ENCODE measurements at places on chromosomes 4 and X. TPM values are rescaled to one million over a fixed set of nuclear protein-coding genes. Genes with fewer than 3 reads are reported as not detected.

BEND4 gene
- 2.6 TPM for total RNA-seq

DNA sequence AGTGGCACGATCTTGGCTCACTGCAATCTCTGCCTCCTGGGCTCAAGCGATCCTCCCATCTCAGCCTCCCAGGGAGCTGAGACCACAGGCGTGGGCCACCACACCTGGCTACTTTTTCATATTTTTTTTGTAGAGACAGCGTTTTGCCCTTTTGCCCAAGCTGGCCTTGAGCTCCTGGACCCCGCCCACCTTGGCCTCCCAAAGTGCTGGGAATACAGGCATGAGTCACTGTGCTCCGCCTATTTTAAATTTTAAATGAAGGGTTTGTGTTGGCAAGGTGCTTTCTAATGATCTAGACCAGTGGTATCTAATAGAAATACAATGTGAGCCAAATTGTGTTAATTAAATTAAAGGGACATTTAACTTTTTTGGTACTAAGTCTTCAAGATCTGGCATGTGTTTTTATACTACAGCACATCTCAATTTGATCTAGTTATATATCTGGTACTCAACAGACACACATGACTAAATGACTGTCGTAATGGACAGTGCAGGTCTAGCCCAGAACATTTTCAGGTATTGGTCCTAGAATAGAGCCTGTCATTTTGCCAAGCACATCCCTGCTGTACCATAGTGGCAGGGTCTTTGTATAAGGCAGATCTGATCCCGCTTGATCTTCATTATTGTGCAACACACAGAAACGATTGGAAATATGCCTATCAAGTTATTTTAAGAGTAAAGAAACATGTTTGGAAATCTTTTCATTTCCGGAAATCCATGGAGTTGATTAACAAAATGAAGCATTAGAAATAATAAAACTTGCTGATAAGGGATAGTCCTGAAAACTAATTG is 7.3 kb downstream of the PGK1 start:
- H3K36me3 ChIP-seq, result no peaks in the 10 kb centered on the region
- H3K27me3 ChIP-seq, result no peaks in the 10 kb centered on the region
- no peak overlapping the region for H3K27ac ChIP-seq
- H3K4me1 ChIP-seq, result peaks cover under 1% of the 10 kb centered on the region

DNA sequence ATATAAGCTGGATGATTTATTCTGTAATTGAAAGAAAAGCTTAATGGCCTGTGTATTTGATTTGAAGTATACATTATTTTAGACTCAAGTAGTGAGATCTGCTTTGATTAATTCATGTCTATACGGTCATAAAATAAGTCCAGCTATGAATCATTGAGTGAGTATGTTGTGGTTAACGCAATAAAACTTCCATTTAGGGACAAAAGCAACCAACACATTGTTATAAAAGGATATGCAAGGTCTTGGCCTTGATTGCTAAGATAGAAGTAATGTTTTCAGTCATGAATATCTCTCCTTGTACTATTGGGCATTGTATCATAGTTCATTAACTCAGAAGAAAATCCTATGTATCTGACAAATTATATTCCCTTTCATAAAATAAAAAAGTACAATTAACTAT is 162.1 kb downstream of the EPHA5 start:
- H3K36me3 ChIP-seq, result no peaks in the 10 kb centered on the region
- no peaks in the 10 kb centered on the region for H3K4me1 ChIP-seq
- H3K27me3 ChIP-seq, result no peaks in the 10 kb centered on the region
- no peak overlapping the region for H3K27ac ChIP-seq
- no peak for DNase-seq
- H3K4me3 ChIP-seq, result no peak overlapping the region

GRCh38 chr4:79907001-79907400 is 166.0 kb downstream of the ANTXR2 start:
- DNase-seq, result no peak
- no peak overlapping the region for H3K27ac ChIP-seq
- no peak overlapping the region for H3K4me3 ChIP-seq
- H3K27me3 ChIP-seq, result no peaks in the 10 kb centered on the region
- H3K36me3 ChIP-seq, result no peaks in the 10 kb centered on the region
- no peaks in the 10 kb centered on the region for H3K4me1 ChIP-seq

DNA sequence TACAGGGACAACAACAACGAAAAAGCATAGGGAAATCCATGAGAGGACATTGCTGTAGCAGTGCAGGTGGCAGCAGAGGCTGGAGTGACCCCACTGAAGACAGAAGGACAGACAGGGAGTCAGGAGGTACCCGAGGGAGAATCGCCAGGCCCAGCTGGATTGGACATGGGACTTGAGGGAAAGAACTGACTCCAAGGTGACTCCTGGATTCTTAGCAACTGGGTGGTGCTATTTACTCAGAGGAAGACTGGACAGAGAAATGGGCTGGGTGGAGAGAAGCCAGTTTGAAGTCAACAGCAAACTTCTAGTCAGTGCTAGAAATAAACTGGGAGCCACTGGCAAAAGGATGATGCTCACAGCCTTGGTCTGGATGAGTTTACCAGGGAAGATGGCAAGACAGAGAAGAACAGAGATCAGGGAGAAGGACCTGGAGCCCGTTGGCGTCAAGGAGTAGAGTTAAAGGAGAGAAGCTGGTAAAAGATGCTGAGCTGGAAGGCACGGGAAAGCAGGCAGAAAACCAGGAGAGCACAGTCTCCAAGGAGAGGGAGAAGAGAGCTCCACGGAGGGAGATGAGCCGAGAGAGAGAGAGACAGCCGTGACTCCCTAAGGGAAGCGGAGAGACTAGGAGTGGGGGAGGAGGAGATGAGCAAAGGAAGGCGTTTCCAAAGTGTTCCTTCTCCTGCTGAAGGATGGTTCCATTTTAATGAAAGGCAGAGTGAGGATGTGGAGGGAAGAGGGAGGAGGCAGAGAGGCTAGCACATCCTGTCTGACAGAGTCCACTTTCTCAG is 119.4 kb downstream of the AFAP1 start:
- H3K27ac ChIP-seq, result peak overlapping the region; percentile 83
- H3K4me1 ChIP-seq, result peaks cover 68% of the 10 kb centered on the region
- no peaks in the 10 kb centered on the region for H3K27me3 ChIP-seq
- H3K4me3 ChIP-seq, result no peak overlapping the region
- DNase-seq, result no peak
- peaks cover 10% of the 10 kb centered on the region for H3K36me3 ChIP-seq

DNA sequence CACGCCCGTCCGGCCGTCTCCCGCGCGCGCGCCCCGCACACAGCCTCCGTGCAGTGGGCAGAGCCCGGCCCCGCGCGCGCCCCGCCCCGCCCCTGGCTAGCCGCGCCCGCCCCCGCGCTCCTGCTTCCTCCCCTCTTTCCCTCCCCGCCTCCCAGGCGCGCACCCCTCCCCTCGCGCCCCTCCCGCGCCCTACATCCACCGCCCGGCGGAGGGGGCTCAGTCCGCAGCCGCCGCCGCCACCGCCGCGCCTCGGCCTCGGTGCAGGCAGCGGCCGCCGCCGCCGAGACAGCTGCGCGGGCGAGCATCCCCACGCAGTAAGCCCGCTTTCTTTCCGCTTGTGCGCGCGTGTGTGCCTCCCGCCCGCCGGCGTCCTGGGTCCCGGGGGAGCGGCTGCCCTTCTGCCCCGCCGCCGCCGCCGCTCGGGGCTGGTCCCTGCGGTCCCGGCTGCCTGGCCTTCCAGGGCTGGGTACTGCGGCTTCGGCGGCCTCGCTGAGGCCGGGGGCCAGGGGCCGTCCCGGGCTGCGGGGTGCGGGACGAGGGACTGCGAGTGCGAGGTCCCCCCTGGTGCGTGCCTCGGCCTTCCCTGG is at the start of gene FHL1:
TSS of gene FHL1 (plus strand) at position 219 of the 587 bp plus-strand sequence.
- H3K4me3 ChIP-seq, result peak within 1 kb of the TSS; percentile 44
- no peaks in the 10 kb centered on the region for H3K36me3 ChIP-seq
- H3K27ac ChIP-seq, result peak within 1 kb of the TSS; percentile 89

DNA sequence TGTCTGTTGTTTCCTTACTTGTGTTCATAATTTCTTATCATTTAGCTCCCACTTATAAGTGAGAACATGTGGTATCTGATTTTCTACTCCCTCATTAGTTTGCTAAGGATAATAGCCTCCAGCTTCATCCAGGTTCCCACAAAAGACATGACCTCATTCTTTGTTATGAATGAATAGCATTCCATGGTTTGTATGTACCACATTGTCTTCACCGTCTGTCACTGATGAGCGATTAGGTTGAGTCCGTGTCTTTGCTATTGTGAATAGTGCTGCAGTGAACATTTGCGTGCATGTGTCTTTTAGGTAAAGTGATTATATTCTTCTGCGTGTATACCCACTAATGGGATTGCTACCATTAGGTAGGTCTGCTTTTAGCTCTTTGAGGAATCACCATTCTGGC is 624.3 kb upstream of the EPHA5 start:
- H3K4me1 ChIP-seq, result no peaks in the 10 kb centered on the region
- no peaks in the 10 kb centered on the region for H3K36me3 ChIP-seq
- no peak overlapping the region for H3K27ac ChIP-seq
- H3K27me3 ChIP-seq, result no peaks in the 10 kb centered on the region

DNA sequence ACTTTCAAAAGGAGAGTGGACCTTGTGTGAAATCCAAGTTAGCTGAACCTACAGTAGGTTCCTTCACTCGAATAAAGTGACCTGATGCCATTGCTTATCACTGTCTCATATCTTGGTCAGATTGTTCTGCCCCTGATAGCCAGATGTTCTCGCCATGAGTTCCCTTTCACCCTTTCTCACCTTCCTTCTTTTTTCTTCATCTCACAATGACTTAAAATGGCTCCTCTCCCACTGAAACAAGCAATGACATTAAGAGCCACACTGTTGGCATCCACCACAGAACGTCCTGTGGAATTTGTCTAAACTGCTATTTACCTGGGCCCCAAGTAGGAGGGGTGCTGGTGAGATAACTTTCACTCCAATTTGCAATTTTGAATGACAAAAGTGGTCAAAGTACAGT is 227.6 kb upstream of the PPP1R2C start:
- H3K4me3 ChIP-seq, result no peak overlapping the region
- H3K27me3 ChIP-seq, result no peaks in the 10 kb centered on the region
- no peaks in the 10 kb centered on the region for H3K36me3 ChIP-seq
- no peaks in the 10 kb centered on the region for H3K4me1 ChIP-seq
- no peak overlapping the region for H3K27ac ChIP-seq
- DNase-seq, result no peak

- H3K27me3 ChIP-seq, result no peaks in the 10 kb centered on the region
- H3K4me1 ChIP-seq, result no peaks in the 10 kb centered on the region
- no peaks in the 10 kb centered on the region for H3K36me3 ChIP-seq
- H3K27ac ChIP-seq, result no peak overlapping the region
Measured at GRCh38 chrX:28697732-28698131, 110.5 kb downstream of the IL1RAPL1 start.

DNA sequence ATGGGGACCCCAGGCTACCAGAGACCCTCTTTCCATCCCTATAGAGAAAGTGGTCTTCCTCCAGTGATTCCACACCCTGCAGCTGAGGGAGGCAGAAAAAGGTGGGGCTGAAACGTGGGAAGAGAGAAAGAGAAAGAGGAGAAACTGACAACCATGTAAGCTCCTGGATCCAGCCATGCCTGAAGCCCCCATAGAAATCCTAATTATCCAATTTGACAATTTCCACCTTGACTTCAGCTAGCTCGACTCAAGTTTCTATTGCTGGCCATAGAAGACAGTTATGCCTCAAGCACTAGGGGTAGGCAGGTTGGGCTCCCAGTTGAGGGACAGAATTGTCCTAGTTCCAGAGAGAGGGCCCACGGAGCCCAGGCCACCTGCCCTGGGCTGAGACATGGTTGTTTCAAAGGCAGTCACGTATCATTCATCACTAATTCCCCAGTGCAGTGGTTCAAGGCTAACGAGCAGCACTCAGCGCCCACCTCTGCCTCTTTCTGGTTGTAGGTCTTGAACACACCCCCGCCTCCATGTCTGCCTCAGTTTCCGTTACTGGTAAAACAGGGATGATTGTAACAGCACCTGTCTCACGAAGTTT is 39.8 kb upstream of the ASMTL start:
- no peak overlapping the region for H3K27ac ChIP-seq
- no peaks in the 10 kb centered on the region for H3K36me3 ChIP-seq
- no peak overlapping the region for H3K4me3 ChIP-seq
- DNase-seq, result no peak

GRCh38 chrX:95291561-95291960 is 1393.1 kb upstream of the DIAPH2 start:
- H3K4me1 ChIP-seq, result no peaks in the 10 kb centered on the region
- DNase-seq, result no peak
- H3K36me3 ChIP-seq, result no peaks in the 10 kb centered on the region
- no peaks in the 10 kb centered on the region for H3K27me3 ChIP-seq
- H3K4me3 ChIP-seq, result no peak overlapping the region

DNA sequence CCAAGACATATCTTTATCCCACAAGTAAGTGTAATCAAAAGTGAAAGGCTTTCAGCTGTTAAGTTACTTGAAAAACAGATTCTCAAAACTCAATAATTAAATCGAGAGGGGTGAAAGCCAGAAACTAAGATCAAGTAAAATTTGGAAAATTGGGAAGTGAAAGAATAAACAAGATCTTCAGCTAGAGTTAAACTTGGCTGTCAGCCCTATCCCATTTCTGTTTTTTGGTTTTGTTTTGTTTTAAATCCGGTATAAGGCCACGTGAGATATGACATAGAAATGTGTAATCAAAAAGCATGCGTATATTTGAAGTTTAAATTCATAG is 856.8 kb downstream of the STIM2 start:
- no peaks in the 10 kb centered on the region for H3K27me3 ChIP-seq
- no peaks in the 10 kb centered on the region for H3K36me3 ChIP-seq
- H3K4me1 ChIP-seq, result no peaks in the 10 kb centered on the region
- peak overlapping the region; percentile 5 for H3K27ac ChIP-seq
- DNase-seq, result no peak

DNA sequence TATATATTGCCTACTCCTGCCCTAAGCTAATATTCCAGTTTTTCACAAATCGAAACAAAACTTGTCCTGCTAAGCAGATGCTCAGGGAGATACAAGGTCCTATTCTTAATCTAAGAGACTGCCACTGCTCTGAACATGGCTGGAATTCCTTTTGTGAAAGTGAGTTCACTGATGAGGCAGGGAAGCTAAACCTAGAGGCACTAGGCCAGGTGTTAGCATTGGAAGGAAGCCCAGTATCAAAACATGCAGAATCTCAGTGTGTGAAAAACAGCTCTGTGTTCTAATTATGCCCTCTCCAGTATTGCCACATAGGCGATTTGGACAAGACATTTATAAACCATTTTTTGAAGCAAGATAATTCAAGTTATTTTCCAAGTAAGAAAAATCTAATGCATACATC is 47.6 kb downstream of the ABCG2 start:
- H3K36me3 ChIP-seq, result no peaks in the 10 kb centered on the region
- no peak for DNase-seq
- H3K27ac ChIP-seq, result no peak overlapping the region
- H3K4me1 ChIP-seq, result peaks cover 28% of the 10 kb centered on the region
- no peak overlapping the region for H3K4me3 ChIP-seq

NOX1 gene
- total RNA-seq, result 21.0 TPM

DNA sequence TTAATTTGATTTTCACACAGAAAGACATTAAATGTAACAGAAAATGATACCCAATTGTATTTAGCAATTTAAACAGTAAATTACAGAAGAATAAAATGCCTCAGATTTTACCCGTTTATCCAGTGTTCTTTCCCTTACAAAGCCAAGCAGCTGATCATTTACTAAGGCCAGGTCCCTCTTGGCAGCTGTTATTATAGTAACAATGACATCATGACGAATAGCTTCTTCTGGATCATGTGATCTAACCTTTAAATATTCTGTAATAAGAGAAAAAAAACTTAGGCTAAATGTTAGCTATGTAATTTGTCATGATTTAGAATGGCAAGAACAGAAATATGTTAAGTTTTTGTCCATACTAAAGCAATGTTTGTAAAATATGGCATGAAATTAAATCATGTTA is 69.4 kb downstream of the PDS5A start:
- no peak overlapping the region for H3K4me3 ChIP-seq
- H3K36me3 ChIP-seq, result no peaks in the 10 kb centered on the region
- no peak for DNase-seq
